ENCODE measurements at places on chromosomes 4 and X.

- DNase-seq, result no peak
These were observed 537.8 kb upstream of the BOD1L1 start for GRCh38 chr4:14165222-14165920.

- no peak for DNase-seq
These were observed 359.0 kb upstream of the FGF16 start for GRCh38 chrX:77088233-77088632.

DNA sequence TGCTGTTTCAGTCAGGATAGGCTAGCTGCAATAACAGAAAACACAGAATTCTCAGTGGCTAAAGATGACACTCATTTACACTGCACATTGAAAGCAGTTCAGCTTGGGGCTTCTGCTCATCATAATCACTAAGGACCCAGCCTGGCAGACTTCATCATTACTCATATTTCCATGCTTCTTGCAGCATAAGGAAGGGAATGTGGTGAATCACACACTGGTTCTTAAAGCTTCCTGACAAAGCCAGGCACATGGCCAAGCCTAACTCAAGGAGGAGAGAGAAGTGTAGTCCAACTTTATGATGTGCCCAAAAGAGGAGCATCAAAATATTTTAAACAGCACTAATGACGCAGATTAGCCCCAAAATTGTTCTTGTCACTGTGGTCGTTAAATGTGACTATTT lies 186.5 kb downstream of the BANK1 start:
- DNase-seq, result peak; percentile 88

- no peak for DNase-seq
These were observed 136.1 kb downstream of the ATP10D start for GRCh38 chr4:47621181-47621580.

- no peak for DNase-seq
These were observed 6.9 kb downstream of the CTBP1 start for GRCh38 chr4:1241936-1242505.

- DNase-seq, result no peak
These were observed 21.2 kb downstream of the HERC3 start for GRCh38 chr4:88613417-88613875.

- no peak for DNase-seq
These were observed 47.9 kb downstream of the JADE3 start for GRCh38 chrX:46959985-46960700.

- no peak for DNase-seq
These were observed 180.4 kb upstream of the RASGEF1B start for GRCh38 chr4:81652069-81652478.

DNA sequence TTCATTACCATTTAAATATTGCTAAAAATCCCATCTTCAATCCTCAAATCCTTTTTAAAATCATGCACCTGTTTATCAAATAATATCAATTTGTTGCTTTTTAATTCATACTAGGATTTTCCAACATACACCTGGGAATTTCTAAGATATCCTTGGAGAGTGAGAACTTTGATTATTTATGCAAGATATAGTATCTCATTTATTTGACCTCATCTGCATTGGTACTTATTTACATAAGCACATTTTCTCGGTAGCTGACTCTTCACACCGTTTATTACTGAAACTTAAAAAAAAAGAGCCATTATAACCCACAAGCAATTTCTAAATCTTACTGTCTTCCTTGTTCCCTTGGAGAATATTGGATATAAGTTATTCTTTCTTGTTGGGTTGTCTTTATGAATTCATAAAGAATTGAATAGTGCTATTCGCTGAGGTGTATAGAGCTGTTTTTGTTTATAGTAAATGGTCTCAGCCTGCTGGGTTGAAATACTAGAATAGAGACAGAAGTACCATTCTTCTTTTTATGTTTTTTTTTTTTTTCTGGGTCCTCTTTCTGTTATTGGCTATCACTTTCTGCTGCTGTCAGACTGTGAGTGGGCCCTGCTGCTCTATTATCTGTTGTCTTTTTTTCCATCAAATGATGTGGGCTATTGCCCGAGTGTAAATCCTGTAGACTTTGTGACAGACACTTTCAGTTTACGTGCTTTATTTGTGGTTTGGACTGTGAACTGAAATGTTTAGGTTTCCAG lies 2.9 kb downstream of the UGT8 start:
- DNase-seq, result no peak

GRCh38 chrX:132227383-132228112 lies 8.3 kb upstream of the RAP2C start:
- DNase-seq, result no peak

DNA sequence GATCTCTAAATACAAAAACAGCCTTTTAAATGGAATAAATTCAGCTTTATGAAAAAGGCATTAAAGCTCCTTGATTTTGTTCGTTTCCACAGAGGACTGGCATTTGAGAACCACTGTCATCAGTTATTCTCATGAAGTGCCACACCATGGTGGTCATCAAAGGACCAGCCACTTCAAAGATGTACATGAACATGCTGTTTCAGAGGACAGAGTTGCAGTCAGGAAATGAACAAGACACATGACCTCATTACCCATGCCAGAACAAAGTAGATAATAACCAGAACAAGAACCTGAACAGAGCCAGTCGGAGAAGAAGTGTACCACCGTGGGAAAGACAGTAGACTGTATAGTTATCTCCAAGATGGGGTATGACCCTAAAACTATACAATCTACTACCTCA lies 122.7 kb upstream of the HSD17B10 start:
- DNase-seq, result no peak

- no peak for DNase-seq
These were observed 19.2 kb downstream of the SH3RF1 start for GRCh38 chr4:169251291-169252235.

DNA sequence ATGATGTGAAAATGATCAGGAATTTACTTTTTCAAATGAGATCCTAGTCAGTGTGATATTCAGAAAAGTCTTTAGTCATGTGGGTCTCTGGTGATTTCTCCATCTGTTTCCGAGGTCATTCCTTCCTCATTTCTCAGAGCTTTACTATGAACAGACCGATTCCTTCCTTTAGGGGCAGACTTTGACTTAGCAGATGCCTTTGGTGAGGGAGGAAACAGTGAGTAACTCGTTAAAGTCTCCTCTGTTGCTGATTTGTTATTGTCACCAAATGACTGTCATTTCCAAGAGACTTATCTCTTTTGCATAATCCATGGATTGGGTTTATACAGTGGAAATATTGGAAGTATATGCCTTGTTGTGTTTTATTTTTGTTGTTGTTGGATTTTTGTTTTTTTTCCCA lies 76.2 kb upstream of the CD99 start:
- DNase-seq, result no peak

DNA sequence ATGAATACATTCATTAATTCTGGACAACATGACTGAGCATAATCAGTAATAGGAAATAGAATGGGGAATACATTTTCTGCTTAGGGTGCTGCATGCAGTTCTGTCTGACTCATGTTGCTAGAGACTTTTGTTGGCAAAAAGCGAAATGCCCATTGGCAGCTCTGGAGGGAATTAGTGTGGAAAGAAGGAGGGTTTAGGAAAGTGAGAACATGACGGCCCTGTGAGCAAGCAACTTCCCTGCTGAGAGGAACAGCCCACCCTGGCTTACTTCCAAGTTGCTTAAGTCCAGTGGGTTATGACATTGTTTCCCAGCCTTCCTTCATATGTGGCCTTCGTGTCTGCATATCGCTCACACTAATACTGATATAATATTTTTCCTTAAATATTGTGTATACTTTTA lies 13.8 kb downstream of the MAD2L1 start:
- peak; percentile 86 for DNase-seq

- no peak for DNase-seq
These were observed 233.5 kb upstream of the GYPA start for GRCh38 chr4:144374065-144374464.

- peak; percentile 35 for DNase-seq
These were observed 22.1 kb downstream of the PIR start for GRCh38 chrX:15471028-15471427.

GRCh38 chr4:163624727-163625126 lies 130.2 kb downstream of the TMA16 start:
- no peak for DNase-seq

- DNase-seq, result no peak
These were observed 9.3 kb upstream of the SYTL5 start for GRCh38 chrX:37997096-37997495.

GRCh38 chr4:105147553-105148161 lies 981 bp downstream of the TET2 start:
- peak; percentile 17 for DNase-seq

DNA sequence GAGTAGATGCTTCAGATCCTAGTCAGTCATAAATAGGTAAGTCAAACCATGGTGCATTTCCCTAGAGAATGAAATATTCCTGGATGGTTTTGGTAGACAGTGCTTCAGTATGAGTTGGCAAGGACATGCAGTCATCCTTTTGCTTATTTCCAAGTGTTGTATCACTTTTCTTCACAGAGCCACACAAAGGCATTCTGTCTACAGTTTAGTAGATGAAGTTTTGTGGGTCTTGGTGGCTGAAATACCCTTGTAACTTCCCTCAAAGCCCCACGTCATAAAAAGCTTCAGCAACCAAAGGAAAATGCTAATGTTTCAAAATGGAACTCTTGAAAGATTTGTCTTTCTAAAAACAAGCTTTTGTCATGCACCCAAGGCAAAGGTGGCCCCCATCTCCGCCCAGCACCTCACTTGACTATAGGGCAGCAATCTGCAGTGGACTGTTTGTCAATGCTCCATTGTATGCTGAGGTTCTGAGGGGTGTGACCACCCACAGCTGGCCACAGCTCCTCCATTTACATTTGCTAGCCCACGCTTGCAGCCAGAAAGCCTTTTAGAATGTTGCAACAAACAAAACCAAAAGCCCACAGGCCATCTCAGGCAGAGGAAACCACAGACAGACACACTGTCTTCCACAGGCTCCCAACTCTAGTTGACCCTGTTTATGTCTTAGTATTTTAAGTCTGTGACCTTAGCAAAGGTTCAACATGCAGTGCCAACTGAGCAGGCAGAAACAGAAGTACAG lies 87.1 kb upstream of the FAM9C start:
- DNase-seq, result no peak
